ENCODE measurements at places on chromosomes 16 and 17. TPM values are rescaled to one million over a fixed set of nuclear protein-coding genes. Genes with fewer than 3 reads are reported as not detected.

Gene CLUH
- 68.5 TPM for total RNA-seq

Gene NKD1
- 7.0 TPM for total RNA-seq

GRCh38 chr16:52076332-52076731, 470.6 kb downstream of the TOX3 start:
- no peak overlapping the region for H3K4me3 ChIP-seq
- H3K27ac ChIP-seq, result no peak overlapping the region
- no peaks in the 10 kb centered on the region for H3K36me3 ChIP-seq
- H3K4me1 ChIP-seq, result no peaks in the 10 kb centered on the region
- H3K27me3 ChIP-seq, result no peaks in the 10 kb centered on the region
- no peak for DNase-seq

DNA sequence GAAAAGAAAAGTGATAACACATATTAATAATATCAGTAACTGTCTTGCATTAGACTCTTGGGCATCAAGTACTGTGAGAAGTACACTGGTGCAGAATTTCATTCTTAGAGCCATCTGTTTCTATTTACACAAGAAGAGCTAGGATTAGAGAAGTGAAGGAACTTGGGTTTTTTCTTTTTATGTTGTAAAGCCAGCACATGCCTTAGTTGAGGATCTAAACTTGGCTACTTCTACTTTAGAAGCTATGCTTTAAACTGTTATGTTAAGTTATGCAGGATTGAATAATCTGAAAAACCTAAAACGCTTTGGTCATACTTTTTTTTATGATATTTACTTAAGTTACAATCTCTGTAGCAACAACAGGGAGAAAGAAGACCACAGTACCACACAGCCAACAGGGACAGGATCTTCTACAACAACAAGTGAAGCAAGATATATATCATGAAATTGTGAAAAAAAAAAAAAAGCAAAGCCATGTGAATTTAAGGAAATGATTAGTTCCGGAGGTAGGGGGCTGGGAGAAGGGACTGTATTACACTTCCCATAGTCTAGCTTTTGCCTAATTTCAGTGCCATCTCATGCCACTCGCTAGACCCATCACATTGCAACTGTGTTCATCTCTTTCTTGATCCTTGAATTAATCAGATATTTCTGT, 305.1 kb upstream of the GOT2 start:
- H3K27me3 ChIP-seq, result no peaks in the 10 kb centered on the region
- no peaks in the 10 kb centered on the region for H3K36me3 ChIP-seq

- DNase-seq, result no peak
- H3K27me3 ChIP-seq, result no peaks in the 10 kb centered on the region
- no peak overlapping the region for H3K4me3 ChIP-seq
Measured at GRCh38 chr16:77956231-77956630, 66.1 kb upstream of the CLEC3A start.

- H3K27me3 ChIP-seq, result no peaks in the 10 kb centered on the region
- no peak overlapping the region for H3K27ac ChIP-seq
- no peaks in the 10 kb centered on the region for H3K36me3 ChIP-seq
- H3K4me1 ChIP-seq, result peaks cover 6% of the 10 kb centered on the region
- no peak overlapping the region for H3K4me3 ChIP-seq
- no peak for DNase-seq
Measured at GRCh38 chr16:88681709-88682451, 4.4 kb downstream of the SNAI3 start.

DNA sequence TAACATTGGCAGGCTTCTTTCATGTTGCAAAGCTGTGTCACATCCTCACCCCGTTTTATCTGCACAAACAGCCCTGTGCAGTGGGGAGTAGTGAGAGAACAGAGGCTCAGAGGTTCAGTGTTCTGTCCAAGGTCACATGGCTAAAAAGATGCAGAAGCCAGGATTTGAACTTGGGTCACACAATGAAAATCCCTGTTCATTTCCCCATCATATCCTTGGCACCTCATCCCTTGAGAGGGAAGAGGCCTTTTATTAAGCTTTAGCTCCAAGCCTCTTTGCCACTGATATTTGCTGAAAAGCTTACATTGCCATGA, 106.6 kb downstream of the AMFR start:
- DNase-seq, result no peak
- H3K4me1 ChIP-seq, result no peaks in the 10 kb centered on the region
- no peak overlapping the region for H3K4me3 ChIP-seq
- H3K36me3 ChIP-seq, result no peaks in the 10 kb centered on the region
- no peaks in the 10 kb centered on the region for H3K27me3 ChIP-seq

DNA sequence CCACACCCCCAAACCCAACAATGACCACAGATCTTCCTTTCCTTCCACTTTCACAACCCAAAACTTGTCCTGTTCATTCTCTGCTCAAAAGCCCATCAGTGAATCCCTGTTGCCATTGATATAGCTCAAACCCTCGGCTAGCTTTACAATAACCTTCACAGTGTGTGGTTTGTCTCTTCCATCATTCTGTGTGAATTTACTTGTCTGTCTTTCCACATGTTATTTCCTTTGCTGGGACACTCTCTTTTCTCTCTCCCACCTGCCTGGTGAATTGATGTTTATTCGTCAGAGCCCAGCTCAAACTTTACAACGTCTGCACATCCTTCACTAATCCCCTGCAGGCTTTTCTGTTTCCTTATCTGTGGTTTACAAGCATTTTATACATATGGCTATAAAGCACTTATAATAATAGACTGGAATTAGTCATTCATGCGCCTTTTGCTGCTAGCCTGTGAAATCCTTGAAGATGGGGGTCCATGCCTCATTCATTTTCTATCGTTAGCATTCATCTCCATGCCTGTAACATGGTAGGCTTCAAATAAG, 114.4 kb downstream of the CDH13 start:
- no peaks in the 10 kb centered on the region for H3K4me1 ChIP-seq
- H3K27me3 ChIP-seq, result no peaks in the 10 kb centered on the region
- no peak for DNase-seq
- H3K36me3 ChIP-seq, result no peaks in the 10 kb centered on the region

DNA sequence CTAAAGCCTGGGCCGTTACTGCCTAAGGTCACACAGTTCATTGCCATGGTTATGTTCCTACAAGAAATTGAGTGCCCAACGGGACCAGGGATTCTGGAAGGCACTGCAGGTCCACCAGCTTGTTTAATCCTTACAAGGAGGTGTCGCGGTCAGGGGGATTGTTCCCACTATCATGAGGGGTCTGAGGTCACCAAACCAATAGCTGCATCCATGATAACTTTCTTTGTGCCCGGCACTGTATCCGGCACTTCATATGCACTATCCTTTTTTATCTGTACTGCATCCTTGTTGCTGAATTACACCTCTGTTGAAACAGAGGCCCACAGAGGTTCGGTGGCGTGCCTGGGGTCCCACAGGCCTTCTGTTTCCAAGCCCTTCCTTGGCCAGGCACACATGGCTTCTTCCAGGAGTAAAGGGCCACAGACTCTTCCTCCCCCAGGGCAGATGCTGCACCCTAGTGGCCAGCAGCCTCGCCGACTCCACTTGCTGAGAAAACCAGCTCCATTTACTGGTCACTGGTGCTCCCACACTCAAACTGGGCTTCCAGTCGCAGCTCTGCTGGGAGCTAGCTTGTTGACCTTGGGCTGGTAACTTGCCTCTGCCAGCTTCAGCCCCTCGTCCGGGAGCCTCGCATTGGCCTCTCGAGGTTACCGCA, 82.0 kb upstream of the PLCG2 start:
- H3K27ac ChIP-seq, result no peak overlapping the region
- H3K36me3 ChIP-seq, result no peaks in the 10 kb centered on the region
- DNase-seq, result peak; percentile 62
- H3K27me3 ChIP-seq, result no peaks in the 10 kb centered on the region
- peaks cover 7% of the 10 kb centered on the region for H3K4me1 ChIP-seq

- no peak for DNase-seq
- H3K27me3 ChIP-seq, result no peaks in the 10 kb centered on the region
- H3K4me3 ChIP-seq, result no peak overlapping the region
- H3K4me1 ChIP-seq, result peaks cover 11% of the 10 kb centered on the region
- H3K27ac ChIP-seq, result no peak overlapping the region
- H3K36me3 ChIP-seq, result no peaks in the 10 kb centered on the region
Measured at GRCh38 chr17:1930337-1930645, 94.8 kb downstream of the RTN4RL1 start.
